ENCODE measurements at places on chromosomes 2 and 18. TPM values are rescaled to one million over a fixed set of nuclear protein-coding genes. Genes with fewer than 3 reads are reported as not detected.
A peak's percentile ranks its signal among the peaks of the same experiment; 100 is the strongest.

Gene HAUS1
- 4.1 TPM for total RNA-seq

Gene SERPINB11
- not detected for total RNA-seq

- no peak for DNase-seq
Measured at GRCh38 chr2:45892425-45892745, 240.9 kb downstream of the PRKCE start.

DNA sequence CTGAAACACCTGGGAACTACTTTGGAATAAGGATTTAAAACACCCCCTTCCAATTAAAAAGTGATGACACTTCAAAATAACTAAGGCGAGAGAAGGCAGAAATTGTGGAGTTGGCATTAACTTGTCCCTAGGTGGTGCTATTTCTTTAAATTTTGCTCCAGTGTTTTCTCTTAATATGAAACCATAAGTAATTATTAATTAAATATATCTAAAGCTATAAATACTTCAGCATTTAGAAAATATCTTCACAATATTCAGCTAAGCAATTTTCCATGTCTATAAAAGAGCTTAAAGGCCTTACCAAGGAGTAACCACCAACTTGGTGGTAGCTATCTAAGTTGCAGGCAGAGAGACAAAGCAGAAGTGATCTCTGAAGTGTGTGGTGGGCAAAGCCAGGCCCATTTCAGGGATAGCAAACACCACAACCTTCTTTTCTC, 186.8 kb upstream of the PGAP1 start:
- DNase-seq: no peak

DNA sequence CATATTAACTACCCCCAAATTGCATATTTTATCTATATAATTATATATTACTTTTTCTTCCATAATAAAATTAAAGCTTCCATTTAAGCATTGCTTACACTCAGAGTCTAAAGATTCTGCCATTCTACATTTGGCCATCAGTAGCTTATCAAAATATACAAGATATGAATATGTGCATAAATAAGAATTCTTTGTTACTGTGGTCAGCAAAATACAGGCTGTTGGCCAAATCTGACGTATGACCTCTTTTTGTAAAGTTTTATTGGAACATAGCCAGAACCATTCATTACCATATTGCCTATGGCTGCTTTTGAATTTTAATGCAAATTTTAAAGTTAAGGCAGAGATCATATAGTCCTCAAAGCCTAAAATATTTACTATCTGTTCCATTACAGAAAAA, 643.9 kb upstream of the VRK2 start:
- no peak for DNase-seq

GRCh38 chr2:176392249-176392648, 123.0 kb downstream of the MTX2 start:
- DNase-seq: no peak

DNA sequence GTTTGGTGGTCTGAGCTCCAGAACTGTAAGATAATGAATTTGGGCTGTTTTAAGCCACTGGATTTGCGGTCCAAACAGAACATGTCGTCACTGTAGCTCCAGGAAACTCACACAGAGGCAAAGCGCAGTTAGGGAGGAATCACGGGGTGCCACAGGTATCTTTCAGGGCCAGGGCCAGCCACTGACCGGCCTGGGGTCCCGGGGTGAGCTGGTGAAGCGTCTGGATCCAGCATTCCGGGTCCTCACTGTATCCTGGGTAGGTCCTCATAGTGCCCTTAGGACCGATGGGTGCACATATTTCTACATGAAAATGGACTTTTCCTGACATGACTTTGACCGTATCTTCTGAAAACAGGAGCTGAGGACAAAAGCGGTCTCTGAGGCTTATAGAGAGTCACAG, 196.0 kb upstream of the HDAC4 start:
- DNase-seq: peak; percentile 31

Data from left lobe of liver (tissue), 2 donors.